GM23338 (cell line): ENCODE measurements at places on chromosomes 7 and 10. TPM values are rescaled to one million over a fixed set of nuclear protein-coding genes. Genes with fewer than 3 reads are reported as not detected.

The CYTH3 gene
- 15.3 and 28.3 TPM in 2 replicates for total RNA-seq

The TNPO3 gene
- 127 TPM in 2 replicates for total RNA-seq

The ARMC10 gene
- total RNA-seq, result 48.2 and 50.3 TPM in 2 replicates

- no peak overlapping the region for H3K27ac ChIP-seq
- no peaks in the 10 kb centered on the region for H3K36me3 ChIP-seq
- no peak for DNase-seq
- peaks cover 10% of the 10 kb centered on the region for H3K4me1 ChIP-seq
- no peak overlapping the region for H3K4me3 ChIP-seq
These were observed 21.6 kb upstream of the KLF6 start for GRCh38 chr10:3806603-3807002.

DNA sequence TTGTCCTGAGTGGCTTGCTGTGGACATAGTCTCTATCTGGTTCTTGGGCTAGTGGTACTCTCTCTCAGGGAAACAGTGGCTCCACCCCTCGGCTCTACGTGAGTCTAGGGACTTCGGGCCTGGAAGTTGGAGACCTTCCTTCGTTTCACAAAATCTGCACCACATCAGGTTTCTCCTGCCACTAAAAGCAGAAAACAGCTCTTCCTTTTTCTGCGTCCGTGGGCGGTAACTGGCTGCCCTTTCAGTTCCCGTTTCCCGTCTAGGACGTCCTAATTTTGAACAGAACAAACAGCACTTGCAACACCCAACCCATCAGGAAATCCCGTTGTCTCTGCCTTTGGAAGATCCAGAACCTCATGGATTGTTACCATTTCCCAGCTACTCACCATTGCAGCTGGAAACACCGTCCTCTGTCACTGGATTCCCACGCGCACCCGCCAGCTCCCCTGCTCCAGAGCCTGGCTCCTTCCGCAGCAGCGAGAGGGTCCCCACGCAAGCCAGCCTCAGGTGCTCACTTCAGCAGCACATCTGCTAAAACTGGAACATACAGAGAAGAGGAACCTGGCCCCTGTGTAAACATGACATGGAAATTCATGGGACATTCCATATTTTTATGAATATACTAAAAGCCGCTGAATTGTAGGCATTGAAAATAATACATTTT is 311.4 kb upstream of the AKR1E2 start:
- H3K36me3 ChIP-seq, result no peaks in the 10 kb centered on the region
- no peaks in the 10 kb centered on the region for H3K27me3 ChIP-seq
- no peak for DNase-seq

DNA sequence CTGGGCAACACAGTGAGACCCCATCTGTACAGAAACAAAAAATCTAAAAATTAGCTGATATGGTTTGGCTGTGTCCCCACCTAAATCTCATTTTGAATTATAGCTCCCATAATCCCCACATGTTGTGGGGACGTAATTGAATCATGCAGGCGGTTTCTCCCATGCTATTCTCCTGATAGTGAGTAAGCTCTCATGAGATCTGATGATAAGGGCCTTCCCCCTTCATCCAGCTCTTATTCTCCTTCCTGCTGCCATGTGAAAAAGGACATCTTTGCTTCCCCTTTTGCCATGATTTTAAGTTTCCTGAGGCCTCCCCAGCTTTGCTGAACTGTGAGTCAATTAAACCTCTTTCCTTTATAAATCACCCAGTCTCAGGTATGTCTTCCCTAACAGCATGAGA is 136.5 kb downstream of the SFMBT2 start:
- no peaks in the 10 kb centered on the region for H3K4me1 ChIP-seq
- H3K4me3 ChIP-seq, result no peak overlapping the region
- H3K27ac ChIP-seq, result no peak overlapping the region
- H3K36me3 ChIP-seq, result no peaks in the 10 kb centered on the region

DNA sequence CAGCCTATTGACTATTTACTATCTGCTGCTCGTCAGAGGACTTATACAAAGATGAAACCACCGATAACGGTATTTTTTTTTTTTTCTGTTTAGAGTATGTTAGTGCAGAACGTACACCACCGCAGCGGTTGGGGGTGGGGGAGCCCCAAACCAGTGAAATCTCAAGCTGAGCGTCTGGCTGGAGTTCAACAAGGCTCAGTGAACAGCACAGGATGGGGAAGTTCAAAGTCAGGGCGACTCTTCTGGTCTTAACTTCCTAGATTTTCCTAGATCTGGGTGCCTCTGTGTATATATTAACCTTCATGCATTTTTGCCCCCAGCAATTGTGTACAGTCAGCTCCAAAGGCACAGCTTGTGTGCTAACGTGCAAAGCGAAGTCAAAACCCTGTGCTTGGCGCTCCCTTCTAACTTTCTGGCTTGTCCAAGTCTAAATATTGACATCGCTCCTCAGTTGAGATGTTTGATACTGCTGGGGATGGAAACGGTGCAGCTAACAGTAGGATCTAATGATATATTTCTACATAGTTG is 1.1 kb downstream of the RHOBTB1 start:
- no peaks in the 10 kb centered on the region for H3K36me3 ChIP-seq
- H3K4me3 ChIP-seq, result peak overlapping the region; percentile 79
- DNase-seq, result peak; percentile 25
- peaks cover 9% of the 10 kb centered on the region for H3K4me1 ChIP-seq

GRCh38 chr10:88472540-88472939 is 110.6 kb downstream of the RNLS start:
- peaks cover 21% of the 10 kb centered on the region for H3K4me1 ChIP-seq
- H3K4me3 ChIP-seq, result no peak overlapping the region
- H3K27me3 ChIP-seq, result no peaks in the 10 kb centered on the region
- no peaks in the 10 kb centered on the region for H3K36me3 ChIP-seq
- H3K27ac ChIP-seq, result no peak overlapping the region

- H3K27me3 ChIP-seq, result no peaks in the 10 kb centered on the region
- peaks cover 5% of the 10 kb centered on the region; the same call in 1 of the 2 replicates for H3K4me1 ChIP-seq
- no peak overlapping the region for H3K27ac ChIP-seq
- H3K4me3 ChIP-seq, result no peak overlapping the region
- no peaks in the 10 kb centered on the region for H3K36me3 ChIP-seq
These were observed 197.0 kb upstream of the FZD1 start for GRCh38 chr7:91067242-91067641.

DNA sequence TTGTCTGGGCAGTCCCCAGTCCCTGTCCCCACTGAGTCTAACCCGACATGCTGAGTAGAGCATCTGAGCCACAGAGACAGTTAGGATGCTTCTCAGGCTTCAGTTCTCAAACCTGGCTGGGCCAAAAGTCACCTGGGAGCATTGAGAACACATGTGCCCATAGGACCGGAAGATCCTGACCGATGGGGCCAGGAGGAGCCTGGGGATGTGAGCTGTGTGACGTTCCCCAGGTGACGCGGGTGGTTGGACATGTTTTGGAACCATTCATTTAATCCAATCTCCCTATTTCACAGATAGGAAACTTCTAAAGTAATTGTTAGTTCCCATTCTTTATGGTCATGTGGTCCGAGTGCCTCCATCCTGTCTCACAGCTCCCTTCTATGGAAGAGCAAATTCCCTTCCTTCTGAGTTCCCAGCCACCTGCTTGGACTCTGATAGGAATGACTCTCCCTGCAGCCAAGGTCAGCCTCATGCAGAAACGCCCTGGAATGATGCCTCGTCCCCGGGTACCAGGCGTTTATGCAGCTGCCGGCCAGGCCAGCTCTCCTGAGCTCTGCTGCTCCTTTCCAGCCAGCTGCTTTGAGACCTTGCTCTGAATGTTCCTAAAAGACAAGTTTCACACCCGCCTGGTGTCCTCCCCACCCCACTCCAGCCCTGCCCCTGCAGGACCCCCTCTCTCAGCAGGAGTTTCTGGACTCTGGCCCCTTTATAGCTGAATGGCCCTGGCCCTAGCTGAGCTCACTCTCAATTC is 166.5 kb upstream of the RHEB start:
- no peak for DNase-seq
- no peak overlapping the region for H3K27ac ChIP-seq
- H3K27me3 ChIP-seq, result no peaks in the 10 kb centered on the region
- no peak overlapping the region for H3K4me3 ChIP-seq
- H3K36me3 ChIP-seq, result no peaks in the 10 kb centered on the region

GRCh38 chr10:33341637-33342036 is 7.2 kb upstream of the NRP1 start:
- no peak for DNase-seq
- no peak overlapping the region for H3K27ac ChIP-seq
- H3K4me1 ChIP-seq, result peaks cover 15% of the 10 kb centered on the region; the same call in 1 of the 2 replicates

DNA sequence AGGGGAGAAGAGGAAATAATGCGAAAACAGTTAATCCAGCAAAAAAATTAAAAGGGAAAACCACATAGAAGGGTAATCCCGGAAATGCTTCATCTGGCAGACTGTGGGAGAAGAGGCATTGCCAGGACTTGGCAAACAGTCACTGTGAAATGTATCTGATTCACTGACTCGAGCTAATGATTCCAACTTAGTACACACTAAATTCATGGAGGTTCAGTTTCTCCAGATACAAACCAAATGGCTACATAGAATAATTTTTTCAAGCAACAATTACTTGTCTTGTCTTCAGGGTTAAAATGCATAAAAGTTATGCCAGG is 36.4 kb downstream of the GDI2 start:
- H3K4me3 ChIP-seq, result no peak overlapping the region
- peaks cover 27% of the 10 kb centered on the region; the same call in 1 of the 2 replicates for H3K36me3 ChIP-seq
- no peak for DNase-seq
- H3K4me1 ChIP-seq, result peaks cover 3% of the 10 kb centered on the region; the same call in 1 of the 2 replicates
- no peaks in the 10 kb centered on the region for H3K27me3 ChIP-seq

DNA sequence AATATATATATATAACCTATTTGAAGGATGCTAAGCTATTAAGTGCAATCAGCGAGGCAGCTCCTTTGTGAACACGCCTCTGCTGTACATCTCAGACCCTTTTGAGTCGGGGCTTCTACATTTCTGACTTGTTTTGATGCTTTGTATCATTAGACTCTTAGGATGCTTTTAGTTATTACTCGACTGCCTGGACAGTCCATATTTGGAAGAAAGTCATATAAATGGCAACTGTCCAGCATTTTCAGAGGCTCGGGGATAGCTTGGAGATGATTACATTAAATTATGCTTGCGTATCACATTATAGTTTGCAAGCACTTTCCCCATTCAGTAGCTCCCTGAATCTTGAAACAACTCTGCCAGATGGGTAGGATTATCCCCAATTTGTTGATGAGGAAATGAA is 257.9 kb downstream of the PTEN start:
- H3K27me3 ChIP-seq, result no peaks in the 10 kb centered on the region
- H3K4me3 ChIP-seq, result no peak overlapping the region
- peaks cover 21% of the 10 kb centered on the region for H3K4me1 ChIP-seq
- no peaks in the 10 kb centered on the region for H3K36me3 ChIP-seq

GRCh38 chr10:43060291-43060690 is 16.6 kb upstream of the RET start:
- H3K4me3 ChIP-seq, result no peak overlapping the region
- H3K27me3 ChIP-seq, result no peaks in the 10 kb centered on the region
- no peak overlapping the region for H3K27ac ChIP-seq

- H3K27ac ChIP-seq, result no peak overlapping the region
- no peak overlapping the region for H3K4me3 ChIP-seq
- H3K4me1 ChIP-seq, result no peaks in the 10 kb centered on the region
- no peaks in the 10 kb centered on the region; the same call in 1 of the 2 replicates for H3K36me3 ChIP-seq
- no peak for DNase-seq
- H3K27me3 ChIP-seq, result no peaks in the 10 kb centered on the region
These were observed 99.4 kb downstream of the RSU1 start for GRCh38 chr10:16717622-16718395.

DNA sequence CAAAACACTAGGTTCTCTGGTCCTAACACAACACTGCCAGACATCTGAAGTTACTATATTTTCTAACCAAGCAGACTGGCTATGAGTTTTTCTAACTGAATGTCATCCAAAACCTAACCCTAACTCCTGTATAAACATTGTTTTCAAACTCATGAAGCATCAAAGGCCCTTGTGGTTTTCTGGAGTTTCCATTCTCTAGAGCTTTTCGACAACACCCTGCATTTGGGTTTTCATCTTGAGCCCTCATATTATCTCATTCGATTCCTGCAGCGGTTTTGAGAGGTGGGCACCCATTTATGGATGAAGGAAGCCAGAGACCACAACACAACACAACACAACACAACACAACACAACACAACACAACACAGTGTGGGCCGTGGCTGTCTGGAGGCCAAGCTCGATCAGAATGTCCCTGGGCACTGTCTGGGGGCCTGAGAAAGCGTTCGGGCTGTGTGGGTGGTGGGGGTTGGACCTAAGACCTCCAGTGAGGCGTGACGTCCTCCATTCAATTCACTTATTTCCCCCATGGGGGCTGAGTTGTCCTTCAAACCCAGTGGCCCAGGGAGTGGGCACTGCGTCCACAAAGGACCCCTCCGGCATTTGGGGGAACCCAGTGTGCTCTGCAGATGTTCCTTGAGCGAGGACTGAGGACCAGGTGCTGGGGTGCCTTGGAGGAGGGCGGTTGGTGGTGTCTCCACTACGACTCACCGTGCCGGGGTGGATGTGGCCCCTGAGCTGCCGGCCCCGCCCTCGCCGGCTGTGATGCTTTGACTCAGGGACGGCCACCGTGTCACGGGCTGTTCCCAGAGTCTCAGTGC is 490.4 kb downstream of the DNAJB6 start:
- no peak overlapping the region for H3K4me3 ChIP-seq
- H3K27me3 ChIP-seq, result no peaks in the 10 kb centered on the region
- no peak overlapping the region for H3K27ac ChIP-seq
- H3K4me1 ChIP-seq, result no peaks in the 10 kb centered on the region
- H3K36me3 ChIP-seq, result no peaks in the 10 kb centered on the region

GRCh38 chr7:151404216-151405011 is 5.4 kb downstream of the WDR86 start:
- no peak overlapping the region for H3K27ac ChIP-seq
- DNase-seq, result no peak
- H3K4me1 ChIP-seq, result peaks cover 6% of the 10 kb centered on the region; the same call in 1 of the 2 replicates
- no peaks in the 10 kb centered on the region for H3K36me3 ChIP-seq

DNA sequence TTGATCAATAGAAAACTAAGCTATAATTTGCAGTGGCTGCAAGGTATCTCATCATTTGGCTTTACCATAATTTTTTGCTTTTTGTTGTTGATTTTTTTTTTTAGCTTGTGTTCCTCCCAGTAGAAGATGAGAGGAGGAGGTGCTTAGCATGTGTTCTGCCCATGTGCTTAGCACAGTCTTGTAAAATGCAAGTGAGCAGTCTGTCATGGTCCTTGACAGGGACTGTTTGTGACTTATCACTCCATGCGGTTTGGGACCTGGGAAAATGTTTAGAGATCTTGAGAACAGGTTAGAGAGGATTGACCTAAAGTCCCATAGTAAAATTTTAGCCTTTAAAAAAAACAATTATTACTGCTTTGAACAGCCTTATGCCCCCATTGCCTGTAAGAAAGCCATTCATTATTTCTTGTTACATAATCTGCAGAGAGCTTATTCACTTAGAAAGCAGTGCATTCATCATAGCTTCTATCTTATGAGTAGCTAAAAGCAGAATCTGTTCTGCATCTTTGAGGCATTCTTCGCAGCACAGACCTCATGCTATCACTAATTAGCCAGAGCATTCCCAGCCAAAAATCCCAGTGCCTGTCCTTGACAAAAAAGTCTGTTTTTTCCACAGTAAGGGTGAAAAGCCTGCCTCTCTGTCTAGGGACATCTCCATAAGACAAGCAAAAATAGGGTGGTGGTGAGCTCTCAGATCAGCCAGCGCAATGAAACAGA is 748.7 kb upstream of the GALNT17 start:
- H3K4me1 ChIP-seq, result no peaks in the 10 kb centered on the region
- no peak overlapping the region for H3K4me3 ChIP-seq
- no peak for DNase-seq
- no peaks in the 10 kb centered on the region for H3K27me3 ChIP-seq
- no peaks in the 10 kb centered on the region for H3K36me3 ChIP-seq
